ENCODE measurements at places on chromosomes 7 and 10. TPM values are rescaled to one million over a fixed set of nuclear protein-coding genes. Genes with fewer than 3 reads are reported as not detected.

The NYAP1 gene
- total RNA-seq: 1.6 TPM

The FKBP6 gene
- 0.12 TPM for total RNA-seq

The EPHB6 gene
- total RNA-seq: 7.4 TPM

The KCND2 gene
- 2.6 TPM for total RNA-seq

The C10orf105 gene
- not detected for total RNA-seq

The ASIC3 gene
- 2.9 TPM for total RNA-seq

The PSD gene
- 13.1 TPM for total RNA-seq

The TEX36 gene
- not detected for total RNA-seq

The SRI gene
- 116 TPM for total RNA-seq

The ADK gene
- 53.7 TPM for total RNA-seq

Data from hepatocyte (in vitro differentiated cells).